Left lung (tissue), 14 donors: ENCODE measurements at places on chromosomes 1 and 21. TPM values are rescaled to one million over a fixed set of nuclear protein-coding genes. Genes with fewer than 3 reads are reported as not detected.

The MIXL1 gene
- total RNA-seq: 0.35 TPM

The LRRC71 gene
- 0.38 TPM for total RNA-seq

DNA sequence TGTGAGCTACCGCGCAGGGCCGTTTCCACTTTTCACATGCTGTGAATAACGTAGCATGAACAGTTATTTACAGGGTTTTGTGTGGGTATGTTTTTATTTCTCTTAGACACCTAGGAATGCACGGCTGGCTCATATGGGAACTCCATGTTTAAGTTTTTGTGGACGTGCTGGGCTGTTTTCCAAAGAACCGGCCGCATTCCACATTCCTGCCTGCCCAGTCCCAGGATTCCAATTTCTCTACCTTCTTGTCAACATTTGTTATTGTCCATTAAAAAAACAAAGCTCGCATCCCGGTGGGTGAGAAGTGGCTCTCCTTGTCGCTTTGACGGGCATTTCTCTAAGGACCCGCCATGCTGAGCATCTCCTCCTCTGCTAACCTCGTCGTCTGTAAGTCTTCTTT, 47.1 kb upstream of the LRRC3 start:
- H3K27me3 ChIP-seq: no peaks in the 10 kb centered on the region
- no peak overlapping the region for H3K4me3 ChIP-seq
- no peaks in the 10 kb centered on the region for H3K4me1 ChIP-seq
- DNase-seq: peak; percentile 11
- H3K36me3 ChIP-seq: no peaks in the 10 kb centered on the region

GRCh38 chr21:28928578-28929420, 63.9 kb downstream of the LTN1 start:
- no peak overlapping the region for H3K4me3 ChIP-seq
- no peak for DNase-seq
- H3K4me1 ChIP-seq: no peaks in the 10 kb centered on the region
- H3K36me3 ChIP-seq: no peaks in the 10 kb centered on the region
- no peaks in the 10 kb centered on the region for H3K27me3 ChIP-seq

GRCh38 chr1:37480125-37480466, 5.7 kb downstream of the ZC3H12A start:
- H3K4me1 ChIP-seq: peaks cover 60% of the 10 kb centered on the region
- H3K4me3 ChIP-seq: no peak overlapping the region
- no peak for DNase-seq
- H3K27me3 ChIP-seq: no peaks in the 10 kb centered on the region
